ENCODE measurements at places on chromosomes 6 and 20. TPM values are rescaled to one million over a fixed set of nuclear protein-coding genes. Genes with fewer than 3 reads are reported as not detected.

- DNase-seq = no peak
Measured at GRCh38 chr20:63977739-63978276, 1.6 kb downstream of the SAMD10 start.

DNA sequence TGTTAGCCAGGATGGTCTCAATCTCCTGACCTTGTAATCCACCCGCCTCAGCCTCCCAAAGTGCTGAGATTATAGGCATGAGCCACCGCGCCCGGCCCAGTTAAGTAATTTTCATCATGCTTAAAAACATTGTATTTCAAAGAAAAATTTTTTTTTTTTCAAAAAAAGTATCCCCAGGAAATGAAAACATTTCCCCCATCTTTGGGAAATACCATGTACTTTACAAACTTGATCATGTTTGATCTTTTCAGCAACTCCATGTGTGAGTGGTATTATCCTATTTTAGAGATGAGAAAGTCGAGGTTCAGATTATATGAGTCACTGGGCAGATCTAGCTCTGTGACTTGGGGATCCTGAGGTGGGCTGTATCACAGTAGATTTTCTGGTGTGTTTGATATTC is 11.8 kb downstream of the CHMP4B start:
- no peak for DNase-seq

- no peak for DNase-seq
Measured at GRCh38 chr6:70622461-70622860, 45.2 kb upstream of the SMAP1 start.

GRCh38 chr20:745683-746301 is 22.5 kb downstream of the SLC52A3 start:
- DNase-seq = no peak

DNA sequence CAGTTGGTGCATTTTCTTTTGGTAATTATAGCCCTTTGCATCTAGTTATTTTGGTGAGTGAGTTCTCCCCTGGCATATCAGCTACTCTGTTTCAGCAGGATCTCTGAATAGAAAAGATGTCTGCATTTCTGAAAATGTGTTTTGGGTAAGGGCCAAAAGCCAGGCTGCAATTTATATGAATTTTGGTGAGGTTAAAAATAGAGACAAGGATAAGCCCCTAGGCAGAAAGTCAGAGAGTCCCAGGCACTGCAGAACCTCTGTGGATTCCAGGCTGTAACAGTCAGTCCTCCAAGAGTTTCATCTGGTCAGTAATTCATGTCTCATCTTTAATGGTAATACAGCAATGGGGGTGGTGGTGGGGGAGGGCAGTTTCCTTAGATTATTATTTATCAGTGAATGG is 53.0 kb downstream of the HDGFL1 start:
- DNase-seq = no peak

DNA sequence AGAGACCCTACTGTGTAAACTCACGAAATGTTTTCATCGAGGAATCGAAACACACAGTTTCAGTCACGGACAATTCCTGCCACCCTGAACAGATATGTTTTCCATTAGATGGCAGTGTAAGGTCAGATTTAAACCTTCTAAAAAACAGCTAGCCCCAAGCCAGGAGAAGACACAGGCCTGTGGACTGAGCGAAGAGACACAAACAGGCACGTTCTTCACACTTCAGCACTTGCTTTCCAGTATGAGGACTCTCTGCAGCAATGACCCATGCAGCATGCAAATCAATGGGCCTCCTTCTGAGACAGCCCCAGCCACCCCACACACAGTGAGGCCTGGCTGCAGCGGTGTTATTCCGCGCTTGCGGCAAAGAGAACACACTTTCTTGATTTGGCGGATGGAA is 31.9 kb downstream of the HUS1B start:
- no peak for DNase-seq

- DNase-seq = no peak
Measured at GRCh38 chr20:44911264-44911921, 1.5 kb downstream of the PABPC1L start.

GRCh38 chr6:40931931-40932330 is 107.1 kb downstream of the UNC5CL start:
- no peak for DNase-seq

DNA sequence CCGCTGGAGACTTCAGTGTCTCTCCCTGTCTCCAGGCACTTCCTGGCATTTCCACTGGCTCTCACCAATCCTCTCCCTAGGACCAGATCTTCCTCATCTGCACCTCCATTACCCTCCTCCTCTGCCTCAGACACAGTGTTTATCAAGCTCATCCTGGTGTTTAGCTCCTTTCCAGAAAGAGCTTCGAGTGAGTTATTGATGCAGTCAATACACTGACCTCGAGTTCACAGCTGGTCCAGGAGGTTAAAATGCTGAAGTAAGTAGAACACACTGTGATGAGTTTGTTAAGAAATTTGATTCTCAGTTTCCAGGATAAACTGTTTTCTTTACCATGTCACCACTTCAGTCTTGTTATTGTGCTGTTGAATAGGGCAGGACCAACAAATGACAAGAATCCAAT is 42.1 kb upstream of the ARMC2 start:
- DNase-seq = no peak

DNA sequence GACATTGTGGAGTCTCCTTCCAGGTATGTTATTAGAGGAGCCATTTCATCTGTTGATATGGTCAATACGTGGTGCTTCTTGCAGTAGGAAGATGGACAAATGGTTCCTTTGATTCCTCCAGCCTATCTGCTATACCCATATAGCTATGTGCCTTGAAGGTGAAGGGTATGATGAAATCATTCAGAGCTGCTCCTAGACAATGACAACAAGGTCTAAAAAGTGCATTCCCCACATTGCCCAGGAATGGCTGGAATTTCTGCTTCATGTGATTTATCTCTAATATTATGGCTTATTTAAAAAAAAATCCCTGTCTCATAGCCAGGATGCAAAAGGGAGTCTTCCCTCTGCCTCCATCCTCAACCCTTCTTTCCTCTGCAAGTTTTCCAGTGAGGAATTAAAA is 14.1 kb downstream of the DAAM2 start:
- no peak for DNase-seq

DNA sequence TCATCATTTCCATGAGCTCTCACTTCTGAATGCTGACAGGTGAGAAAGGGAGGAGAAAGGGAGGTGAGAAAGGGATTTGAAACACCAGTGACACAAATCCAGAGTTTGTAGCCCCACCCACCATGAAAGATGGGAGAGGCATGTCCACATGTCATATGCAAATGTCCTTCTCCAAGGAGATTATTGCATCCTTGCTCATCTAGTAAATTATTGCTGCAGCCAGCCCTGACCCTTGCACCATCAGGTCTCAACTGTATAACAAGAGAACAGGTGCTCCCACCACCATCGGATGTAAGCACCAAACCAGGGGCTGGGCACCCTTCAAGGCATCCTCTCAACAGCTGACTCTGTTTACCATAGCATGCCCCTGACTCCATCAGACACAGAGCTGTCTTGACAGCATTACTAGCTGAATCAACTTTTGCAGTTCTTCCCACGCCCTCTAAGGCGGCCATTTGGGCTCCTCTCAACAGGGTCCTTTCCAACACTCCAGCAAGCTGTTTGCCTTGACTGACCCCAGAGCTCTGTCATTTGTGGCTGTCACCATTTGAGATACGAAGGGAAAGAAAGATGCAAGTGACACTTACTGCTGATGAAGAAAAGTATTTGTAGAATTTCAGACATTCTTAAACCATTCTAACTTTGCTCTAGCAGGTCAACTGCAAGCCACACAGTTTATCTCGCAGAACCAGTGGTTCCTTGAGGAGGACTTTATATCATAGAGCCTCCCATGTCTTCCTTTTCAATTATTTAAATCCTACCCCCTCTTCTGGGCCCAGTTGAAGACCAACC is 14.2 kb downstream of the GFOD1 start:
- no peak for DNase-seq

DNA sequence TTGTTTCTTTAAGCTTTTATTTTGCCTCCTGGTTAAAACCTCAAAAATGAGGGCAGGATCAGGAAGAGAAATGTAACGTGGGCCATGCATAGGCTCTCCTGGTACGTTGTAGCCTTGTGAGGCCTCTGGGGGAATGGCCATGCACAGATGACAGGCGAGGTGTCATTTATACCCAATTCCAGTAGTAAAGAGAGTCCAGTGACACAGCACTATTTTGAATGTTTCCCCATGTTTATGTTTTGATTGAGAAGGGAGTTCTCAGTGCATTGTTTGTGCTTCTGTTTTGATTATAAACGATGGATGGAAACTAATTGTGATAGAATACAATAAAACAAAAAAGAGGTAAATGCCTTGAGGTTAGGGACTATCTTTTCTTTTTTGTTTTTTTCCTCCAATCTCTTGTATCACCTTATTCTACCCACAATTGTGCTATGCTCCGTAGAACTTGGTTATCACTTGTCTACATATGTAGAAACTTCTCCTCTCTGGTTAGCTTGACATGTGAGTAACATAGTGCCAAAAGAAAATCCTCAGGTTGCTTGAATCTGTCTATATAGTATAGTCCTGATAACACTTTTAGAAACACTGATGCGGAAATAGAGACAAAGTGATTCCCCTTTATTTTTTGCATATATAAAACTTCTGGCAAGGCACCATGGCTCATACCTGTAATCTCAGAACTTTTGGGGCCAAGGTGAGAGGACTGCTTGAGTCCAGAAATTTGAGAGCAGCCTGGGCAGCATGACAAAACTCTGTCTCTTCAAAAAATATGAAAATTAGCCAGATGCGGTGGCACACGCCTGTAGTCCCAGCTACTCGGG is 6.9 kb upstream of the SMIM28 start:
- DNase-seq = no peak

GRCh38 chr6:114569669-114570068 is 226.8 kb upstream of the HS3ST5 start:
- DNase-seq = no peak

GRCh38 chr6:163207431-163208383 is 206.8 kb upstream of the QKI start:
- DNase-seq = no peak

OTOR gene
- total RNA-seq = not detected

SLCO4A1 gene
- total RNA-seq = 11.6 TPM

PYGB gene
- total RNA-seq = 127 TPM

C6orf52 gene
- total RNA-seq = not detected

SLC17A3 gene
- not detected for total RNA-seq

NRSN1 gene
- total RNA-seq = not detected

GSTA3 gene
- total RNA-seq = not detected

LTA gene
- total RNA-seq = not detected

HEBP2 gene
- 193 TPM for total RNA-seq

Measured in esophagus squamous epithelium (tissue), 5 donors.